Amygdala (tissue), 56 donors: ENCODE measurements at places on chromosomes 11 and 22.

DNA sequence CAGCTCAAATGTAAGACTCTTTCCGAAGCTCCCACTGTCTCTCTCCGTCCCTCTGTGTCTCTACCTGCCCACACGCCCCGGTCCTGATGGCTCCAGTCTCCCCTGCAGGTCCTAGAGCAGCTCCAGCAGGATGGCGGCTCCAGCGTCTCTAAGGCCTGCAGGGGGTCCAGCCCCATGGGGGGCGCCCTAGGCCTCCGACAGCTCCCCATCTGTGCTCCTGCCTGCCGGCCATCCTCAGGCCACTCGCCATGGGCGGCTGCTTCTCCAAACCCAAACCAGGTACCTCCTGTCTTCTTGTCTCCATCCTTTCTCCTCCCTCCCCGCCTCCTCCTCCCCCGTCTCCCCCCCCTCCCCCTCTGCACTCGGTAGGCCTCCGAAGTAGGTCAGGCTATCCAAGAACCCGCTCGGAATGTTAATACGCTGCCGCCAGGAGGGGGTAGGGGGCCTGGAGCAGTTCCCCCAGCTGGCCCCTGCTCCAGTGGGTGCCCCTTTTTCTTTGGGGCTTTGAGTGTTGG lies 699 bp downstream of the AIFM3 start:
- no peak for DNase-seq

DNA sequence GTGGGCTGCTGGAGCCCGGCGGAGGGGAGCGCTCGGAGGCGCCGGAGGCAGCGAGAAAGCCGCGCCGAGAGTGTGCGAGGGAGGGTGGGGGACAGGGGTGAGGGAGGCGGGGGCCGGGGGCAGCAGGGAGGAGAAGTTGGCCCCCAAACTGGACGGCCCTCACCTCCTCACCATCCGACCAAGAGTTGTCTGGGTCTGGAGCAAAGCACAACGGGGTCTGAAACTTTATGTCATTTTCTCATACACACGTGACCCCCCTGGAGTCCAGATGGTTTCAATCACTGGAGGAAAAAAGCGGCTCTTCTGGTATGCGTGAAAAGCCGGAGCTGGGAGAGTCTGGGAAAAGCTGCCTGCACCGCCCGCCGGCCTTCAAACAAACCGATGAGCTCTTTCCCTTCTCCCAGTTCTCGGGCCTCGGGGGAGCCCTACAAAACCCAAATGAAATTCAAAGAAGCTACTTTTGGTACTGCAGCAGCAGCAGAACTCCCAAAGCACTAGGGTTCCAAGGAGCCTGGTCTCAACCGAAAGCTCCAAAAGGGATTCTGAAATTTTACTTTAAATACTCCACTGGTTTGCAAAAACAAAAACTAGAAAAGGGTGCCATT lies 39.7 kb upstream of the AKIP1 start:
- DNase-seq, result peak; percentile 15

GRCh38 chr22:37604074-37604473 lies 4.6 kb upstream of the GGA1 start:
- no peak for DNase-seq

GRCh38 chr11:93063086-93063485 lies 93.6 kb downstream of the MTNR1B start:
- no peak for DNase-seq

DNA sequence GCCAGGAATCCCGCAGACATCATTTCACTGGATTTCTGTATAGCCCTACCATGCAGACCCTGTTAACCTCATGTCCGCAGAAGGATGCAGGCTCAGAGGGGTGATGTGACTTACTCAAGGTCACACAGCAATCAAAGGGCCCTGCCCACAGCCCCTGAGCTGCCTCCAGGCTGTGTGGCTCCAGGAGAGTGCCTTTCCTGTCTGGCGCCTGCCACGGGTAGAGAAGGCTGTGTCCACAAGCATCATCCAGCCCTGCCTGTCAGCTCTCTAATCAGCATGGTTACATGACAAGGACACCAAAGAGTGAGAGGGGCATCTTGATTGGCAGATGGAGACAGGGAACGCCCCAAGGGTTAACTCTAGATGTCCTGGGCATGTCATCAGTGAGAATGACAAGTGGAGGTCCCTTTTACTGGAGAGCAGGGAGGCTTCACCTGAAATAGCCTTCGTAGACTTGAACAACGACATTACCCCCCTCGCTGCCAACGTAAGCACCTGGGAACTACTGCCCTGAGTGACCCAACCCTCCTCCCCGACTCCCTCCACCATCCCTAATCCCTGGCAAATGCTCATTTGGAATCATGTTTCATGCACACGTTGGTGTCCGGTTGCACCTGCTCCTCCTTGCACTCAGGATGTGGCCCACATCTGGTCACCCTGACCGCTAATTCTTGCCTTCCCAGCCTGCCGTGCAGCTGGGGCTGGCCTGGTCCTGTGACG lies 6.9 kb downstream of the FGF19 start:
- DNase-seq, result no peak

- DNase-seq, result no peak
These were observed 56.4 kb upstream of the NNMT start for GRCh38 chr11:114239753-114240161.

DNA sequence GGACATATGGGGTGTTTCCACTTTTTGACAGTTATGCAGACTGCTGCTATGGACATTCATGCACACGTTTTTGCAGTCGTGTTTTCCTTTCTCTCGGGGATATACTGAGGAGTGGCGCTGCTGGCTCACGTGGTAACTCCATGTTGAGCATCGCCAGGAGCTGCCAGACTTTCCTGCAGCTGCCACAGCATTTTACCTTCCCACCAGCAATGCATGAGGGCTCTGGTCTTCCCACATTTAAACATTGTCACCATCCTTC lies 95.4 kb downstream of the TBC1D22A start:
- no peak for DNase-seq

GRCh38 chr11:104091281-104092096 lies 55.0 kb downstream of the DDI1 start:
- no peak for DNase-seq

DNA sequence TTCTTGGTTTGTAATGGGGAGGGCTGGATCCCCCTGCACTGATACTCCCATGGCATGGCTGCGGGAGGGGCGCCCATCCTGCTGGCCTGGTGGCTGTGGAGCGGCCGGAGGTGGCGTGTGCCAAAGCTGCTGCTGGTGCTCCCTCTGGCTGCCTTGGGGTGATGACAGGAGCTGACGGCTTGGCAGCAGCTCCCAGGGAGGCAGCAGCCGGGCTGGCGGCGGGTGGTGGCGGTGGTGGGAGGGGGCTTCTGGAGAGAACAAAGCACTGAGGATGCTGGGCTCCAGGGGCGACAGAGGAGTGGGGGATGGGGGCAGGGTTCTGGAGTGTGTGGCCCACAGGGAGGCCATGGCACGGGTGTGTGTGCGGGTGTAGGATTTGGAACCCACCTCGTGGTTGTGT lies 11.4 kb upstream of the MPPED1 start:
- DNase-seq, result no peak
